ENCODE measurements at places on chromosomes 4 and X.

GRCh38 chrX:47361538-47362511 is 8.6 kb upstream of the ZNF157 start:
- DNase-seq = no peak

DNA sequence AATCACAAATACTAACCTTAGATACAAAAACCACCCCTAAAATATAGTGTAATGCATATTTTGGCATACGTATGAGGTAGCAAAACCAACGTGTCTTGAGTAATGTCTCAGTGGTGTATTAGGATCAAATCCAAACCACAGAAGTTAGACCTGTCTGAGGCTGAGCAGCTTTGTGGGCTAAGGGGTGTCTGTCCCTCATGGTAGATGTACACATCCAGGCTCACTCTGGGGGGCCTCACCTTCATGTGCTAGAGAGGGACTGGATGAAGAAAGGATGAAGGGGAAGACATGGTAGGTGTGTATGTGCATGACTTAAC is 188.0 kb upstream of the TBC1D9 start:
- DNase-seq = no peak

GRCh38 chr4:32226204-32226603 is 1506.0 kb downstream of the PCDH7 start:
- no peak for DNase-seq

DNA sequence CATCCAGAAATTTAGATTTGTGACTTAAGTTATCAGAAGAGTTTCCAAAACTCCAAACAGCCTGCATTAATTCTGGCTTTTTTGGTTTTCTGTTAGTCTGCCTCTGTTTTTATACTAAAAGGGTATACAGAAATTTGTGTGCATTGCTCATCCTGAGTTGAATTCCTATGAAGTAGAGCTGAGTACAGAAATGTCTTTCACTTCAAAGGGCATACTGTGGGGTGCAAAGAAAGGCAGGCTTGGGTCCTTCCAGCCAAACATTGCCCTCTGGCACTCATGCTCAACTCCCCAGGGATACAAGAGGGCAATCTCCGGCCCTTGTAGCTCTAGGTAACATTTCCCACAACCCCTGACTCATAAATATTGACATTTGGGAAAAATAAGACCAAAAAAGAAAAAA is 27.6 kb upstream of the TMEM184C start:
- DNase-seq = no peak

GRCh38 chr4:38153387-38153760 is 193.2 kb downstream of the PTTG2 start:
- DNase-seq = no peak
